ENCODE measurements at places on chromosomes 4 and X.

- no peak for DNase-seq
Measured at GRCh38 chr4:74768857-74769525, 25.3 kb downstream of the BTC start.

GRCh38 chr4:26105337-26105736, 191.3 kb downstream of the SMIM20 start:
- DNase-seq: no peak

DNA sequence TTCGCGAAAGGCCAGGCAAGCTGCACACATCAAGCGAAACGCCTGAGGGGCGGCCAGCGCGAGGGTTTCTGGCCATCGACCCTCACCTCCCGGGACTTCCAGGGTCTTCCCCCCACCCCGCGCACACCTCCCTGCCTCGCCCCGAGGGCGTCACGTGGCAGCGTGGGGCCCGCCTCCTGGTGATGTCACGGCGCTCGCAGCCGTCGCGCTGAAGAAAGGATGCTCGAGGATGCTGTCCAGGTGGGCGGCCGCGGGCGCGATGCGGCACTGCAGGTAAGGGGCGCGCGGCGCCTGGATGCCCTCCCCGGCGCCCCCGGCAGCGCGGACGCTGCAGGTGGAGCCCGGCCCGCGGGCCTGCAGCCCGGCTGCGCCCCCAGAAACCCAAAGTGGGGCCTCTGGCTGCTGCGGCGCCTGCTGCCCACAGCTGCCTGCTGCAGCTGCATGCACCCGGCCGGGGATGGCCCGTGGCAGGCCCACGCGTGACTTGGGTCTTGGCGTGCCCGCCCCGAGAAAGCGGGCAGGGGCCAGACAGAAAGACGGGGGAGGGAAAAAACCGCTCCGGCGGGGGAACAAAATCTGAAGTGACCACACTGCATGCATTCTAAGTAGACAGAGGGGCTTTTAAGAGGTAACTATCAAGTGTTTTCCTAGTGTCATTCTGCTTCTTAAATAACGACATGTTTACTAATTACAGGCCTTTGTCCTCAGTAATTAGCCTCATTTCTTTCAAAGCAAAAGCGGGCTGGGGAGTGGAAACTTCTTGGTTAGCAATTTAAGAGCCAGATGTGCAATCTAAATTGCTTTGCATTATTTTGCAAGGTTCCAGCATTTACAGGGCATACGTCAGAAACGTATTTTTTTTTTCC, 1.7 kb downstream of the CLCN4 start:
- DNase-seq: peak; percentile 30

DNA sequence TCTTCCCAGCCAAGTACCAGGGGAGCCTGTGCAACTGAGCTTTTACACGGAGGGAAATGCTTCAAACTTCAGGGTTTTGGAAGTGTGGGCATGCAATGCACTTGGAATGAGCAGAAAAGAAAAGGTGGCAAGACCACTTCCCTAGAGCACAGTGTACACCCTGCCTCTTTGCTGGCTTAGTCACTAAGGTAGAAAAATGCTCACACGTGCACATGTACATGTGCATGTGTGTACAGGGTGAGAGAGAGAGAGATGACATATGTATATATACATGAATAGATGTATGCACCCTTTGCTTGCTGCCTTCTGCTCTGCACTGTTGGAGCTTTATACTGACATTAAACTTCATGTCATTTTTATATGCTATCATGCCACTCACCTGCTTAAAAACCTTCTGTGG, 7.9 kb upstream of the KLF3 start:
- no peak for DNase-seq

DNA sequence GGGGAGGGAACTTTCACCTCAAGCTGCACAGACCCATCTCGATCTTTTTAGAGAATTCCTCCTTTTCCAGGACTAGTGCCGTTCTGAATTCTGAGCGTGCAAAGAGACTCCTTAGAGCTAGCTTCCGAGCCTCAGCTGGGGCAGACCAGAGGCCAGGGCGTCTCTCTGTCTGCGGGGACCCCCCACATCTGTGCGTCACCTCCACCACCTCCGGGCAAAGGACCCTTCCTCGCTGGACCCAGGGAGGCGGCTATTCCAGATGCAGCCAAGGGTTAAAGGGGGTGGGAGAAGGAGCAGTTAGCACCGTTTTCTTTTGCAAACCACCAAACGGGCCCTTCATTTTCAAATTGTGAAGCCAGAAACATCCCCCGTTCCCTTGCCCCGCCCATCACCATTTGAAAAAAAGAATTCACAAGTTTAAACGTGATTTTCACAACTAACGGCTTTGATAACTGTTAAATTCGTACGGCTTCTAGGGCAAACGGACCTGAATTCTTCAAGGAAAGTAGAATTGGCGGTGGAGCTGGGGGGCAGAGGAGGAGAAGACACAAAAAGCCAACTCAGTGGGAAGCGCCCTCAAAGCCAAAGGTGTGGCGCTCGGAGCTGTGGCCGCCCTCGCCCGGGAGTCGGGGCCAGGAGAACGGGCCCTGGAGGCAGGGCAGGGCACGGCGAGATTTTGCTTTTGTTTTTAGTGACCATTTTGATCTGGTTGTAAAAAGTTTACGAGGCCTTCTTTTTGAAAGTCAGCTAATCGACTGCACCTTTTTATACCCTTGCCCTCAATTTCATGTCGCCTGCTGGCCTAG, 3.3 kb upstream of the PDGFRA start:
- DNase-seq: no peak

GRCh38 chrX:71103110-71103983, 3.2 kb downstream of the CXorf65 start:
- no peak for DNase-seq

GRCh38 chrX:109889289-109890006, 113.5 kb upstream of the TMEM164 start:
- no peak for DNase-seq

GRCh38 chr4:52714597-52715254, 36.5 kb downstream of the ERVMER34-1 start:
- DNase-seq: no peak

GRCh38 chr4:152665691-152666395, 14.0 kb downstream of the TMEM154 start:
- no peak for DNase-seq

- peak; percentile 27 for DNase-seq
Measured at GRCh38 chrX:150899191-150899757, 806 bp upstream of the CD99L2 start.

GRCh38 chr4:124152132-124152531, 560.4 kb downstream of the ANKRD50 start:
- no peak for DNase-seq

DNA sequence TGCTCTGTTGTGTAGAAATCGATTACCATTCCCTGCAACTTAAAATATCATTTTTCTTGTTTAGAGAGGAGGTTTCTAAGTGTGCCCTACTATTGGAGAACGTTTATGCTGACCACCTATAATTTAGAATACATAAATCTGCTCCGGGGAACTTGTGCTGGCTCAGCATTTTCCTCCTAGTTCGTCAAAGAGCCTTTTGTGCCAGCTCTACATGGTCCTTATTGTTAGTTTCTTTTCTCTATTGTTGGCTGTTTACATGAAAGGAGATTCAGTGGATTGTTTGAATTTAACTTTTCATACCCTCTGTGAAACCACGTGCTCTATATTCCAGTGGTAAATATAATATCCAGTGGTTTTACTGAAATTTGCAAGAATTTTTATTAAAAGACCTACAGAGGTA, 53.4 kb upstream of the ATP8A1 start:
- no peak for DNase-seq

GRCh38 chr4:164221631-164222030, 532.3 kb upstream of the SMIM31 start:
- DNase-seq: no peak

- DNase-seq: no peak
Measured at GRCh38 chr4:6752486-6752829, 30.1 kb upstream of the KIAA0232 start.

DNA sequence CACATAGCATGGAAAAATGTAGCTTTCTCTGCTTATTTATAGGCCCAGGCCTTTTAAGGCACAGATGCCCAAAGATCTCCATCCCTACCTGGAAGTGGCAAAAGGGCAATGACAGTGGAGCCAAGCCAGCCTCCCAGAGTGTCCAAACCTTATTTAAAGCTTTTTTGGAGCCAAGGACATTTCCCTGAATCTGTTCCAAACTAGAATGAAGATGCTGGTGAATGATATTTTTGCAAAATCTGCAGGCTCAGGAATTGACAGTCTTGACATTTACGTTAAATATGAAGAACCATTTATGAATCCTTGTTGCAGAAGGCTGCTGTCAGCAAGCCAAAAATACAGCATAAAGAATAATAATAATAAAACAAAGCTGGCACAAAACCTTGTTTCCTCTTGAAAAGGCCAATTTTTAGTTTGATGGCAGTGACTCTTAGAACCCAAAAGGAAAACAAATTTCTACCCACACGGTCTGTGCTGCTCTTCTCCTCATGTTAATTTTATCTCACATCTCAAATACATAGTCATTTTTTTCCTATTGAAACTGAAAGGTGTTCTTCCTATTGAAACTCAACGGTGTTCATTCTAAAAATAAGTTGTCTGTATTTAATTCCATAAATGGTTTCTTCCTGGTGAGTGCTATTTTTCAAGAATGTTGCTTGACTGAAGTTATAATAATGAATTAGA, 206.3 kb upstream of the TBL1X start:
- no peak for DNase-seq

- DNase-seq: no peak
Measured at GRCh38 chr4:151692821-151693673, 67.8 kb downstream of the GATB start.

GRCh38 chr4:146640021-146640464, 1.4 kb downstream of the POU4F2 start:
- DNase-seq: no peak

DNA sequence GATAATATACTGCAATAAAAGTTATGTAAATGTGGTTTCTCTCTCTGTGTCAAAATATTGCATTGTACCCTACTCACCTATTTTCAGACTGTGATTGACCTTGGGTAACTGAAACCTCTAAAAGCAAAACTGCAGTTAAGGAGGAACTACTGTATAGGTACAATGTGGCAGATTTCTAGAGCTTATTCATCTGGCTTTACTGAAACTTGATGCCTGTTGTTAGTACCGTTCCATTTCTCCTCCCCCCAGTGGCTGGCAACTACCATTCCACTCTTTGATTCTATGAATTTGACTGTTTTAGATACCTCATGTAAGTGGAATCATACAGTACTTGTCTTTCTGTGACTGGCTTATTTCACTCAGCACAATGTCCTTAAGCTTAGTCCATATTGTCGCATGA, 61.9 kb downstream of the HOPX start:
- no peak for DNase-seq

GRCh38 chr4:88549815-88550214, 26.2 kb upstream of the PYURF start:
- DNase-seq: no peak

DNA sequence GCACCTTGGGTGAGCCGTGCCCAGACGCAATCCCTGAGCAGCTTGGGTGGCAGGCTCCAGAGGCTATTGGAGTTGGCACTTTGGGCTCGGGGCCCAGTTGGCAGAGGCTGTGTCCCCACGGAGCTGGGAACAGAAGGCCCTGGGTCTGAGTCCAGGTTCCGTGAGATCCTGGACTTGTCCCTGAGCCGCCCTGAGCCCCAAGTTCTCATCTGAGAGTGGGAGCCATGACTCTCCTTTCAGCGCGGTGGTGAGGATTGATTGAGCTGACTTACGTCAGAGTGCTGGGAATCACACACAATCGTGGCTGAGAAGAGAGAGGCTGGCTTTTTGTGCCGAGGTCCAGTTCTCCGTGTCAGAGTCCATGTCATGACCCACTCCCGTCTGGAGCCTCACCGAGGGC, 98.0 kb downstream of the PSAPL1 start:
- DNase-seq: no peak

GRCh38 chr4:85861064-85861765, 386.3 kb downstream of the ARHGAP24 start:
- no peak for DNase-seq

DNA sequence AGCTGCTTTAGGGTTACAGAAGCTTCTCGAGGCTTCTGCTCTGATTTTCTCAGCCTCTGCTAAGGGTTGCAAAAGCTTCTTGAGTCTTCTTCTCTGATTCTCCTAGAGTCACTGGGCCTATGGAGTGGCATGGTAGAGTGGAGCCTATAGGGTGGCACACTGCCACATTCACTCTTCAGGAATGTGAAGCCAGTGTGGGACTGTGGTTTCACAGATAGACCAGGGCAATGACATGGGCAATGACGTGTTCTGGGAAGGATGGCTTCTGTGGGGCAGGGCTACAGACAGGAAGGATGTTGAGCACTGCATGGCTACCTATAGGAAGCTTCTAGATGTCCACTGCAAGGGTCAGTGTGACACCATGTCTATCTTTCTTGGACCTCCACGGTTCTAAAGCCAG, 11.0 kb upstream of the MAMLD1 start:
- DNase-seq: no peak

DNA sequence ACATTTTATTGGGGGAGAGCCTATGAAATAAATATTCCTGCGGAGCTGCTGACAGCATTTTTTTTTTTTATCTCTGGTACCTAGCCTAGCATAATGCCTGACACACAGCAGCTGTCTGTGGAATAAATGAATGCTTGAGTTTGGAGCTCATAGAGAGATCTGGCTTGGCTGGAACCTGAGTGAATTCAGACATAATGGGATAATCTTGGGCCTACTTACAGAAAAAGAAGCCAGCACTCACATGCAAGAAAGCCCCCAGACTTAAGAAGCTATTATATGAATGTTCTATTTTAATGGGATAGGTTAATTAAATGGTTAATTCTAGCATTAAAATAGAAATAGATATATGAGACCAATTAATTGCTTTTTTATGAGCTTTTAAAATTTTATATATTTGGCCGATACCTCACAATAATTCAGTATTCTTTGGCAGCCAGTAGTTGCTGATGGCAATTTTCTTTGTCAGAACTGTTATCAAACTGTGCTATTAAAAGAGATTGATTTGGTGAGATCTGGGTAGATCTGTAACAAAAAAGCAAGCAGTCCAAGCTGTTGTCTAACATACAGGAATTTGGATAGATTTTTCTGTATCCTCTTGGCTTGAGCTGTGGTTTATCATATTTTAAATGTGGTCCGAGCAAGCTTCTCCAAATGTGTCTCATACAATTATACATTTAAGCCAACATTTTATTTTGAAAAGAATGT, 654.2 kb downstream of the PCDH7 start:
- DNase-seq: no peak

- DNase-seq: peak; percentile 14
Measured at GRCh38 chrX:56564164-56564885, 898 bp downstream of the UBQLN2 start.

DNA sequence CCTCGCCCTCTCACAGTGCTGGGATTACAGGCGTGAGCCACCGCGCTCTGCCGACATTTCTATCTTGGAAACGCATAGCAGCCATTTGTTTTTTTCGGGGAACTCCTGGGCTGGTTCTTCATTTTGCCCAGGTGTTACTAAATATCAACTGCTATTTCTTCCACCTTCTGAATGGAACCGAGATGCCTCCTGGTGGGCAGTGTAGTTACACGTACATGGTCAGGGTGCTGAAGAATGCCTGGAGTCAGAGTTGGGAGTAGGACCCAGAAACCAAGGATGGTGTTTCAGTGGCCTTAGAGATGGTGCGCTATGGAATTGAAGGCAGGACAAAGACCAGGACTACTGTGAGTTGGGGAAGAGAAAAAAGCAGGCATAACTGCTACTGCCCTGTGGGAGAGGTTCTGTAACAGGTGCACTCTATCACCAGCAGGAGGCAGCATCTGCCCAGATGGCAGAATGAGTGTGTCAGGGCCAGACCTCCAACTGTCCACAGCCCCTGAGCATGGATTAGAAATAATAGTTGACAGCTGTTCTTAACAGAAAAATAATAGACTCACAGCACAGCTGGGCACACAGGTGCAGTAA, 81.7 kb downstream of the ZC4H2 start:
- no peak for DNase-seq
